ENCODE measurements at places on chromosomes 5 and 9.
A peak's percentile ranks its signal among the peaks of the same experiment; 100 is the strongest.

GRCh38 chr5:124315741-124316415 is 430.6 kb downstream of the ZNF608 start:
- DNase-seq: no peak

DNA sequence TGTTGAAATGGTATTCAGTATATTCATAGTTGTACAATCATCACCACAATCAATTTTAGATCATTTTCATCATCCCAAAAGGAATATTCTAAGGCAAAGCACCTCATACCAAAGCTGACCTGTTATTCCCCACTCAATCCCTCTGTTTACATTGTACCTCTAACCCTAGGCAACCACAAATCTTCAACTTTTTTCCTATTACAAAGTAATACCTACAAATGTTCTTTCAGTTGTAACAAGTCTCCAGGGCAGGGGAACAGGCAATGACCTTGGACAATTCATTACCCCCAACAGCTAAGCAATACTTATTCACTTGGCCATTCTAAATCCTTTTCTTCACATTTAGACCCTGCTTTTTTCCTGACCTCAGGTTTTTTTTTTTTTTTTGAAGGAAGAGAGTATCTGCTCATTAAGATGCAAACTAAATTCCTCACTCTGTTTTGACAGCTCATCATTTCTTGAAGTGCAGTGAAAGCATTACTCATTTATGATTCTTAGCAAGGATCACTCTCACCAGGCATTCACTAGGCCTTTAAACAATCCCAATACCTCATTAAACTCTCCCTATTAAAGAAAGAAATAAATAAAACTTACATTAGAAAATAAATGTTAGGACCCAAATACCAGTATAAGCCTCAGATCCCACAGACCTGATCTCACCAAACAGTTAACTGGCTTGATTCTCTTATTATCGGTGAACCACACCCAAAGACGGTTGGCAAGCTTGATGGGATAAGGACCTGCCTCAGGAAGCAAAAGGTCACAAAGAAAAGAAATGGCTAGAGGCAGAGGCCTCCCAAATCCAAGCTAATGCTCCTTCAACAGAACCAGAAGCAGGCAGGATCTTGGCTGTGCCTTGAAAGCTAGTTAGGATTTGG is 15.3 kb downstream of the MTMR12 start:
- DNase-seq: no peak

GRCh38 chr9:137025517-137025966 is 2.5 kb downstream of the ABCA2 start:
- DNase-seq: peak; percentile 45

GRCh38 chr9:130421154-130421801 is 23.5 kb upstream of the ASS1 start:
- DNase-seq: no peak

- no peak for DNase-seq
Measured at GRCh38 chr9:72349911-72350310, 15.1 kb downstream of the ZFAND5 start.

DNA sequence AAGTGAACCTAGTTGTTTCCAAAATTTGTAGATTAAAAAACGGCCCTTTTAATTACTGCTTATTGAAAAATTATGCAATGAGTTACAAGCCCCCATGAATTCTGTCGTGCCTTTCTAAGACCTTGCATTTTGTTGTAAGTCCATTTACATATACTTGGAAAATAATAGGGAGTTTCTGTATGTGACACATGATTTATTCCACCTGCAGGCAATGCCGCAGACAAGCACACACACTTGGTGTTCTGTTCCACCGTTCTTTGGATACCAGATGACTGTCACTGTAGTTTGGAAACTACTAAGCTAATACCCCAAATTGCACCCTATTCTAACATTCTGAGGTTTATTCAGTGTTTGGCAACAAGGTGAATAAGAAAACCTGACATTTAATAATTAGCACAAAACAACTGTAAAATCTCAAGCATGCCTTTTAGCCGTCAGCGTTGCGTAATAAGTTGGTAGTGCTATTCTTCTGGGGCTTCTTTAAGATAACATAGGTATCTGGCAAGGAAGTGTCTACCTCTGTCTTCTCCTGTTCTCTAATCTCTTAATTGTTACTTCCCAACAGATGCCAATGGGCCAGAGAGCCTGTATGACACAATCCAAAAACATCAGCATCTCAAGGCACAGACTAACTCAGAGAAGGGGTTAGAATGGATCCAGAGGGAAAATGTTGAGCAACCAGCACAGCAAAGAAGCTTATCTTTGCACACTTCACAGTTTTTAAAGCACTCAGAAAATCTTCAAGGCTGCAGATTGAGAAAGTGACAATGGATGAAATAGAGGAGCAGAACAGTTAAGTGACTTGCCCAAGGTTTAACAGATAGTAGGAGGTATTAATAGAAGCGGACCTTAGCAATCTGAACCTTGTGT is 48.2 kb upstream of the DPYSL3 start:
- no peak for DNase-seq

DNA sequence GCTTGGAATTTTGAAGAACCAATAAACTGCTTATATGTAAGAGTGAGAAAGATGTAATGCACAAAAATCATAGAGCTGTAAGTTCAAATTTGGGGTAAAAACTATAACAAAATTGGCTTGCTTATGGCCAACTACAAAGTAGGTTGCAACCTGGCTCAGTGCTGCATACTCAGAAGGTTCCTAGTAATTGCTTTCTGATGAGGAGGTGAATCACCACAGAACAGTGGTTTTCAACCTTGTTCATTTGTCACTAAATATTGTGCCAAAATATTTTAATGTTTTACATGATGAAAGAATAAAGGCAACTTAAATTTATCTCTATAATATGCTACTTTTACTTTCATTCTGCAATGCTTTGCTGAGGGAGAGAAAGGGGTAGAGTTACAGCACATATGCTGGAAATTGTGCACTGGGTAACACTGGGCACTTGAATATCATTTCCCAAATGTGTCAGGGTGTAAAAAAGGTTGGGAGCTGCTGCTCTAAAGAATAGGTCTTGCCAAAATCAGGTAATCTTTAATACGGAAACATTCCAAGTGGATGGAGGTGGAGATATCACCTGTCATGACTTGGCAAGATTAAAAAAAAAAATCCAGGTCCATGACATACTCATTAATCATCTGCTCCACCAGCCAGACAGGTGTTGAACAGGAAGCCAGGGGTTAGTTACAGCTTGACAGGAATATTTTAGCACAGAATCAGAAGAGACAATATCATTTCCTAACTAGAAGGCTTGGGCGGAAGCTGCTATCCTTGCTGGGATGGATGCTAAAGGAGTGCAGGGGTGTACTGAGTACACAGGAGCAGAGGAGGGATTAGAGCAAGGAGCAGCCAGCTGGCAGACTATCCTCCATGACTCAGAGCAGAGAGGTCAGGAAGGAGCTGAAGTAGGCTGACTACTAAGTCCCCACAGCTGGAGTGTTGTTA is 34.6 kb upstream of the CCL21 start:
- DNase-seq: no peak
